NCI-H1048 (cell line): ENCODE measurements at places on chromosomes 7 and 10.

GRCh38 chr7:47556511-47557180 is 25.3 kb downstream of the TNS3 start:
- DNase-seq, result no peak

DNA sequence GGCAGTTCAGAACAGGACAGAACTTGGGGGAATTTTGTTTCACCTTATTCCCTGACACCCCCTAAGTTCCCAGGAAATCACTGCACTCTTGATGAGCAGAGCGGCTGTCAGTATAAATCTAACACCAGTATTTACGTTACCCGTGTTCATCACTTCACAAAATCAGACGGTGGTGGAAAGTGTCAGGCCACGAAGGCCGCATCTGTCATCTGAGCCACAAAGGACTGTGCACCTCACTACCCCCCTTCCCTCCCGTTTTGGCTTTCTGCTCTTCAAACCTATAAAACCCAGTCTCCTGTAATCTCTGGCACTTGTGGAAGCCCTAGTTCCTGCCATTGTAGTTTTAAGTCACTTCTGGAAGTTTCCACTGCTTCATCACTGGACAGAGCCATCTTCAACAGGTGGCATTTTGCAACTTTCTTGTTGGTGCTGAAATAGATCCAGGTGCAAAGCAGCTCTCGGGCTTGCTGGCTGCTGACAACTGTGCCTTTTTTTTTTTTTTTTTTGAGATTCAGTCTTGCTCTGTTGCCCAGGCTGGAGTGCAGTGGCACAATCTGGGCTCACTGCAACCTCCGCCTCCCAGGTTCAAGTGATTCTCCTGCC is 9.5 kb downstream of the ZFAND2A start:
- no peak for DNase-seq

DNA sequence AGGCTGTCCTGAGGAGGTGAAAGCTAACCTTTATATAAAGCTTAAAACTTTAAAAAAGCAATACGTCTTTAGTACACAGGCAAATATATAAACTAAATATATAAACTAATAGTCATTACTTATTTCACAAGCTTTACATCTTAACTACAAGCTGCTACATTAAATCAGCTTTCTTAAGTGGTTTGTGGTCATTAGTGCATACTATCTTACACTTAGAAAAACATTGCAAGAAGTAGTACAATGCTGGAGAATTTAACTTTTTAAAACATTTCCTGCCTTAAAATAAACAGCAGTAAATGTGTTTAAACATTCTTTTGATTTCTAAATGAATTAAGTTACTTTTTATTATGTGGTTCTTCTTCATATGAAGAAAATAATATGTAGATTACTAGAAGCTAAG is 36.3 kb downstream of the MET start:
- DNase-seq, result no peak

GRCh38 chr10:11625019-11625735 is 13.7 kb upstream of the USP6NL start:
- no peak for DNase-seq

DNA sequence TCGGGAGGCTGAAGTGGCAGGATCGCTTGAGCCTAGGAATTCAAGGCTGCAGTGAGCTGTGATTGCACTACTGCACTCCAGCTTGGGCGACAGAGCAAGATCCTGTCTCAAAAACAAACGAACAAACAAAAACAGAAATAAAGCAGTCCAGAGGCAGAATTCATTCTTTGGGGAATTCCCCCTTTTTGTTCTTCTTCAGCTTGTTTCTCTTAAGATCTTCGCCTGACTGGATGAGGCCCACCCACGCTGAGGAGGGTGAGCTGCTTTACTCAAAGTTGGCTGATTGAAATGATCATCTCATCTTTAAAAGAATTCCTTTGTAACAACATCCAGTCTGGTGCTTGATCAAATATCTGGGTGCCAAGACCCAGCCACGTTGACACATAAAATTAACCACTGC is 10.7 kb downstream of the MRC1 start:
- DNase-seq, result no peak

- peak; percentile 1 for DNase-seq
Measured at GRCh38 chr7:117458977-117459583, 20.7 kb upstream of the CFTR start.

DNA sequence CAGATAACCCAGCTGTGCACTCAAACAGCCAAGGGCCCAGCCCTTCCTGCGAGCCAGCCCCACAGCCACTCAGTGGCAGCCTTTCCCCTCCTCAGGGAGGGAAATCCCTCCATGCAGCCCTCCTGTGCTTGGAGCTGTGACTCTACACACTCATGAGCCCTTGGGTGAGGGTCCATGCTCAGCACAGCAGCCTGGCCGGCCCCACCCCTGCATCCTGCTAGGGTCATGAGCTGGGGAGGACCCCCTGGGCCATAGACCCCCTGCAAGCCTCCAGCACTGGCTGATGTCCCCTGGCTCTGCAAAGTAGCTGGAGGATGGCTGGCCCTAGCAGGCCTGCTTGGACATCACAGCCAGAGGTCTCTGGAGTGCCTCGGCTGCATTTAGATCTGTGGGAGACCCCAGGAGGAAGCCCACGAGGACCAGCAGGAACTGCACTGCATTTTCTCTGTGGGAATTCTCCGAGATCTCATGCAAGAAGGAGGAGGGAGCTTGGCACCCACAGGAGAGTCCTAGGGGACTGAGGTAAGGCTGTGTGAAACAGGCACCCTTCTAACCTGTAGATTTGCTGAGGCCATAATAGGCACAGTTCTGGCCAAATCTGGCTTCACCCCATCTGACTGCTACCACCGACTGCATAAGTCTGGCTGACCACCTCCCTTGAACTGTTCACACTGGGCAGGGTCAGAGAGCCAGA is 17.4 kb downstream of the TMEM273 start:
- DNase-seq, result no peak

DNA sequence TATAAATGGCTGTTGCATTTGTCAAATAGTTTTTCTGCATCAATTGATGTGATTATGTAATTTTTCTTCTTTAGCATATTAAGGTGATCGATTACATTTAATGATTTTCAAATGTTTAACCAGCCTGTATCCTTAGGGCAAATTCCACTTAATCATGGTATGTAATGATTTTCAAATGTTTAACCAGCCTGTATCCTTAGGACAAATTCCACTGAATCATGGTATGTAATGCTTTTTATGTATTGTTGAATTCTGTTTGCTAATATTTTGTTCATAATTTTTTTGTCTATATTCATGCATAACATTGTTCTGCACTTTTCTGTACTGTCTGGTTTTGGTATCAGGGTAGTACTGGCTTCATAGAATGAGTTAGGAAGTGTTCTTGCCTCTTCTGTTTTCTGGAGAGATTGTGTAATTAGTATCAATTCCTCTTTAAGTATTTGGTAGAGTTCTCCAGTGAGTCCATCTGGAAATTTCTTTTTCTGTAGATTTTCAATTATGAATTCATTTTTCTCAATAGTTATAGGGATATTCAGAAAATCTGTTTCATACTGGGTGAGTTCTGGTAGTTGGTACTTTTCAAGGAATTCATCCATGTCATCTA is 393.2 kb upstream of the FOXK1 start:
- DNase-seq, result no peak

- no peak for DNase-seq
Measured at GRCh38 chr7:73547841-73548240, 9.6 kb downstream of the BCL7B start.

GRCh38 chr10:30039988-30040387 is 19.4 kb downstream of the JCAD start:
- no peak for DNase-seq

- peak; percentile 38 for DNase-seq
Measured at GRCh38 chr7:85041605-85042216, 145.1 kb downstream of the SEMA3D start.

DNA sequence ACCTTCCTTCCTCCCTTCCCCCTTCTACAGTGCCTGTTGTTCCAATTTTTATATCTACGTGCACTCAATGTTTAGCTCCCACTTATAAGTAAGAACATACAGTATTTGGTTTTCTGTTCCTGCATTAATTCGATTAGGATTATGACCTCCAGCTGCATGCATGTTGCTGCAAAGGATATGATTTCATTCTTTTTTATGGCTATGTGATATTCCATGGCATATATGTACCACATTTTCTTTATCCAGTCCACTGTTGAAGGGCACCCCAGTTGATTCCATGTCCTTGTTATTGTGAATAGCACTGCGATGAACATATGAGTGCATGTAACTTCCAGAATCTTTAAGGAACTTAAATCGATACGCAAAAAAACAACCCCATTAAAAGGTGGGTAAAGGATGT is 39.9 kb downstream of the BET1 start:
- no peak for DNase-seq

GRCh38 chr7:85074992-85075391 is 111.9 kb downstream of the SEMA3D start:
- DNase-seq, result no peak

- no peak for DNase-seq
Measured at GRCh38 chr7:47066976-47067614, 514.8 kb downstream of the TNS3 start.

- no peak for DNase-seq
Measured at GRCh38 chr7:102104245-102104644, 182.4 kb upstream of the SH2B2 start.

DNA sequence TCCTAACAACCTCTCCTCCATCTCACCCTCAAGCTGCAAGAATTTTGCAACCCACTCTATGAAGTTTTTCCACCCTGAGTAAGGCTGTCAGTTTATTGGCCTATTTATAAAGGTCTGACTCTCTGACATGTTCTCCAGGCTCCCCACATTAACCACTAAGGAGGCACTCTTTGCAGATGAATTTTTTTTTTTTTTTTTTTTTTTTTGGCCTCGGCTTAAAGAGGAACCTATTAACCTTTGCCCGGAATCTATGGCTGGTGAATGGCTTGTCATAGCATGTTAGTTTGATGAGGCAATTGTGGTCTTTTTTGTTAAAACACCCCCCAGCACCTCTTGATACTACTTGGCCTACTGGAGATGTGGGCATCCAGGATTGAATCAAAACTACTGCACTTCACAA is 57.1 kb downstream of the TBXAS1 start:
- DNase-seq, result no peak

DNA sequence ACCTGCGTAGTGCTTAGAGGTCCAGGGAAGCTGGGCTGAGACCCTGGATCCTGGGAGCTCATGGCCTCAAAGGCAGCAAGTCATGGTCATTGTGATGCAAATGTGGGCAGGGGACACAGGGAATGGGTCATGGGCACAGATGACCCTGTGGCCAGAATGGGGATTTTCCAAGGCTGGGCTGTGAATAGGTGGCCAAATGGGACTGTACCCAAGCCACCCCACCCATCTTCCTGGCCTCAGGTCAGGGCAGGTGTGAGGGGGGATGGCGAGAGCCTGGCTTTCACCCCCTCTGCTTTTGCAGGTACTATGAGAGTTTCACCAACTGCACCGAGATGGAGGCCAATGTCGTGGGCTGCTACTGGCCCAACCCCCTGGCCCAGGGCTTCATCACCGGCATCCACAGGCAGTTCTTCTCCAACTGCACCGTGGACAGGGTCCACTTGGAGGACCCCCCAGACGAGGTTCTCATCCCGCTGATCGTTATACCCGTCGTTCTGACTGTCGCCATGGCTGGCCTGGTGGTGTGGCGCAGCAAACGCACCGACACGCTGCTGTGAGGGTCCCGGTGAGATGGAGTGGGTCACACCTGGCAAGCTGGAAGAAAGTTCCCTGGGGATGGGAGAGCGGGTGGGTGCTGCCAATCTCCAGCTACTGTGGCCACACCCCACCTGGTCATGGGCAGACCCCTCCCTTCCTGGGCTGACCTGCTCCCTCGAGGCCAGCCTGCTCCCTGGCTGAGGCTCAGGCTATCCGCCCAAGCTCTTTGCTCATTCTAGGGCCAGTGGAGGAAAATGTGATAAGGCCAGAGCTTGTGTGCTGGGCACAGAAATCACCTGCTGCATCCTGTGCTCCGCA is 25.5 kb downstream of the RAMP3 start:
- DNase-seq, result no peak

- no peak for DNase-seq
Measured at GRCh38 chr10:74255214-74255613, 104.2 kb downstream of the ADK start.

- no peak for DNase-seq
Measured at GRCh38 chr10:68800211-68800610, 27.1 kb upstream of the STOX1 start.

GRCh38 chr10:132006966-132007365 is 25.2 kb upstream of the BNIP3 start:
- no peak for DNase-seq

DNA sequence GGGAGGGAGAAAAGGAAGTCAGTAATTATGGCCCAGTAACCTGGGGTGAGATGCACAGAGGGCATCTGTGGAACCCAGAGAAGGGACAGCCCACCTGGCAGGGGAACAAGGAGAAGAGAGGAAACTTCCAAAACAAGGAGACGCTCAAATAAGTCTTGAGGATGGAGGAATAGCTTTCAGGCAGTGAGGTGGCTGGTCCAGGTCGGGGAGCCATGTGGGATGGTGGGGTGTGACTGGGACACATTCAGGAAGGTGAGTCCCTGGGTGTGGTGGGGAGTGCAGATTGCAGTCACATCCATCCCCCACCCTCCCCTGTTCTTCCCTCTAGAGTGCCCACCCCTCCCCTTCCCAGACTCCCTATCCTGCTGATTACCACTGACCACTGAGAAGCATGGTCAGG is 175.4 kb downstream of the GRID1 start:
- no peak for DNase-seq

DNA sequence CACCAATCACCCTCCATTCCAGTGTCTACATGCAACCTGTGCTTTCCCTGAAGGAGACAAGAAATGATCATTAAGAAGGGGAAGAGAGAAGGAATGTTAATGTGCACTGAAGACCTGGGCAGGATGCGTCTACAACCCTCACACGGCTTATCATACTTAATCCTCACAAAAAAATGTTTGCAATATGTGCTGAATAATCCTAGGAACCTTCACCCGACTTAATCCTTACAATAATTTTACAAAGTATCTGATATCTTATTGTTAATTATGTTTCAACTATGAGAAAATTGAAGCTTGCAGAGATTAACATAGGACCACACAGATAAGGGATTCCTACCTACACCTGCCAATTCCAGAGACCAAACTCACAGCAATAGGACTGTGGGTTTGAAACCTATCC is 145.1 kb upstream of the NOBOX start:
- DNase-seq, result no peak

- DNase-seq, result no peak
Measured at GRCh38 chr7:29309041-29309854, 114.7 kb downstream of the CHN2 start.

DNA sequence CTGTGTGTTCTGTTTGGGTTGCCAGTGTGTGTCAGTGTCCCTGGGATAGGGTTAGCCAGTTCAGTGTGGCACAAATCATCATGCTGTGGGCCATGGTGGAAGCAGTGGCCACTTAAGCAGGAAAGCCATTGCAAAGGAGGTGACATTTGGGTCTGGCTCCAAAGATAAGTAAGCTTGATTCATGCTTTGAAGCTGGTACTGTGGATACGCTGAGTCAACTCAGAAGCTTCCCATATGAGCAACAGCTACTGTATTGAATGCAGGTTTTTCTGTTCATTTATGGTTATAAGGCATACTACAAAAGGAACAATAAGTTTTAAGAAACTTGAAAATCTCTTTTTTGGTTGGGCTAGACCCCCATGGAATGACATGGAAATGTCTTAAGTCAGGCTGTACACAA is 143.1 kb downstream of the BMPER start:
- no peak for DNase-seq
